ENCODE measurements at places on chromosomes 16 and 17.

GRCh38 chr16:29959293-29959692, 2.6 kb upstream of the TMEM219 start:
- no peak for DNase-seq

DNA sequence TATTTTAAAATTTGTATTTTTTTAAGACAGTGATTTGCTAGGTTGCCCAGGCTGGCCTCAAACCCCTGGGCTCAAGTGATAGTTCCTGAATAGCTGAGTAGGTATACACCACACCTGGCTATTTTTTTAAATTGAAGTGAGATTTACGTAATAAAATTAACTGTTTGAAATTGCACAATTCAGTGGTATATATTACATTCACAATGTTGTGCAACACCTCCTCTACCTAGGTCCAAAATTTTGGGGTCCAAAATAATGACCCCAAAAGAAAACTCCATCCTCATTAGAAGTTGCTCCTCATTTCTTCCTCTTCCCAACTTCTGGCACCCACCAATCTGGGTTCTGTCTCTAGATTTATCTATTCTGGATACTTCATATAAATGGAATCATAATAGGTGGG, 3.0 kb upstream of the SMARCD2 start:
- no peak for DNase-seq

DNA sequence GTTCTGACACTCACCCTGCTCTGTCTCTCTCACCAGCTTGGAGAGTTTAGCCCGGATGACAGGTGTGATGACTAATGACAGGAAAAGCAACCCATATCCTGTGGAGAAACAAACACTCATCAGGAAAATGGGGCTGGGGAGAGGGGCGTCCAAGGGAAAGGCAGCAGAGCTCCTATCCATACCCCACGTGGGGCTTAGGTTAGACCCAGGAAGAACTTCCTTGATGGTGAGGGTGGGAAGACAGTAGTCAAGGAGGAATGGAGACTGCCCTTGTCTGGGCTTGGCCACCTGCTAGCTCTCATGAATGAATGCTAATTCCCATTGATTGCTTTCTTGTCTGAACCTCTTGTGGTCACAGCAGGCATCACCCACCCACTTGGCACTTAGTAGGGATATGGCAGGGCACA, 3.8 kb downstream of the SLC46A1 start:
- peak; percentile 56 for DNase-seq

GRCh38 chr16:8660841-8661301, 13.5 kb upstream of the ABAT start:
- DNase-seq: peak; percentile 68

DNA sequence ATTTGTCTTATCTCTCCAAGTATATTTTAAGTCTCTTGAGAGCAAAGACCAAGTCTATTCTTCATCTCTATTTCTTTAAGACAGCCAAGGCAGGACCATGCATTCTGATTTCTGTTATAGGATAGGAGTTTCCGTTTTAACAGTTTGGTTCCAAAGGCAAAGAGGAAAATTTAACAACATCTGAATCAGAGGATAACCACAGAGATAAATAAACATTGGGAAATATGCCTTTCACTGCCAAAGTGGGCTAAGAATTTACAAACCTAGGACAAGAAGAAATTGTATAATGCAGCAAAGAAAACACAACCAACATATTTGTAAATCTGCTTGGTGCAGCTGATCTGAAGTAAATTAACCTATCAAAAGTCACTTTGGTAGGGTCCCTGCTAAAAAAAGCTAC, 37.7 kb downstream of the USP32 start:
- no peak for DNase-seq

DNA sequence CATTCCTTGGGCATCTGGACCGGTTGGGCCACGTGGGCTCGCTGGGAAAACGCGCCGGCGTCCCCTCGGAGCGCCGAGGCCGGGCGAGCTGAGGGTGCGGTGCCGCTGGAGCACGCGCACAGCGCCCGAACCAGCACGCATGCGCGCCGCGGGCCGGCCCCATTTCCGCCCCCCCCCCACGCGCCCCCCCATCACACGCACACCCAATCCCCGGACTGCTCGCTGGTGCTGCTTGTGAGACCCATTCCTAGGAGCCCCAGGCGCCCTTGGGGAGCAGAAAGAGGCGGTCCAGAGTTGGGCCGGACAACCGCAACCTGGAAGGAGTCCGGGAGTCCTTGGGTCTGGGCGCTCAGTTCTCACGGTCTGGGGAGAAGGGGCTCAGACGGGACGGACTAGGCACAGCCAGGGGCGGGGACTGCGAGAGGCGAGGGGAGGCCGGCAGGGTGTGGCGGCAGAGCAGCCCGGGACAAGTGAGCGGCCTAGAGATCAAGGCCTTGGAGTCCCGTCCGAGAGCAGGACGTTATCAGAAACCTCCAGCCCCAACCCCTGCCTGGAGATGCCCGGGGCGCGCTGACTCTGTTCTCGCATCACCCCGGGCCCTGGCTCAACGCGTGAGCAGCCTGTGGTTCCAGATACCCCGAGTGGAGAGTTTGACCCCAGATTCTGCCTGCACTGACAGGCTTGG, 6.0 kb upstream of the CBX8 start:
- DNase-seq: no peak

GRCh38 chr17:34171245-34171818, 83.8 kb upstream of the CCL2 start:
- peak; percentile 19 for DNase-seq

DNA sequence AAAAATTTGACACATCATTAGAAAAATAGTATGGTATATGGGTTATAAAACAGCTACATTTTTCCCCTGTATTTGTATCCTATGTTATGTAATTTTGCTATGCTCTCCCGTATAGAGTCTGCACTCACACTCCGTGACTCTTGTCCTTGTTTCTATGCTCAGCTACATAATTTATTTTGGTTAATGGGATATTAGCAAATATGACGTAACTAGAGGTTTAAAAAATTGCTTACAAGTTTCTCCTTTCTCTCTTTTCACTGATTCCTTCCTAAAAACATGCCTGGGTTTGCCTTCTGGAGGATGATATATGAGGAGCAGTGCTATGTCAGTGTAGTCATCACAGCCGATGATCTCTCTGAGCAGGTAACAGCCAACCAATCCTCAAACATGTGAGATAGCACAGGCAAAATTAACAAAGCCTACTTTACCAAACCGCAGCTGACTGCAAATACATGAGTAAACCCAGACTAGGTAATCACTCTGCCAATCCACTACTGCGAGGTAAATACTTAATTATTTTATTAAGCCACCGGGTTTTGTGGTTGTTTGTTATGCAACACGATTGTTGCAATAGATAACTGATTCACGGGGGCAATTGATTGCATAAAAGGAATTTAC, 126.9 kb downstream of the KIF2B start:
- no peak for DNase-seq

- no peak for DNase-seq
These were observed 36.6 kb downstream of the TIMM22 start for GRCh38 chr17:1033503-1033902.

DNA sequence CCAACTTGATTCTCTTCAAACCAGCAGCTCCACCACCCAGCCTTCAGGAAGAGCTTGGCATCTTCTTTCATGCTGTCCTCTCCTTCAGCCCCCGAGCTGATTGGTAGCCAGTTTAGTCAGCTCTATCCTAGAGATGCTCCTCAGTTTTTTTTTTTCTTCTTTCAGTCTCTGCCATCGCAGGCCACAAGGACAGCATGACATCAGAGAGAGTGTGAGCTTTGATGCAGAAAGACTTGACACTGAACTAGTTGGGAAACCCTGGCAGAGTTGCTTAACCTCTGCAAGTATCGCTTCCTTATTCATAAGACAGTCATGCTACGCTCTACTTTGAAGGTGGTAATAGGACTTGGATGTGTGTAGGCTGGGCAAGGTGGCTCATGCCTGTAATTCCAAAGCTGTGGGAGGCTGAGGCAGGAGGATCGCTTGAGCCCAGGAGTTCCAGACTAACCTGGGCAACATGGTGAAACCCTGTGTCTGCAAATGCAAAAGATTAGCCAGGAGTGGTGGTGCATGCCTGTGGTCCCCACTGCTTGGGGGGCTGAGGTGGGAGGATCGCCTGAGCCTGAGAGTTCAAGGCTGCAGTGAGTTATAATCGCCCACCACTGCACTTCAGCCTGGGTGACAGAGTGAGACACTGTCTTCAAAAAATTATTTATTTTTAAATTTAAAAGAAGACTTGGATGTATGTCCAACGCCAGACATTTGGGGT, 2.6 kb downstream of the CD300LB start:
- DNase-seq: no peak

DNA sequence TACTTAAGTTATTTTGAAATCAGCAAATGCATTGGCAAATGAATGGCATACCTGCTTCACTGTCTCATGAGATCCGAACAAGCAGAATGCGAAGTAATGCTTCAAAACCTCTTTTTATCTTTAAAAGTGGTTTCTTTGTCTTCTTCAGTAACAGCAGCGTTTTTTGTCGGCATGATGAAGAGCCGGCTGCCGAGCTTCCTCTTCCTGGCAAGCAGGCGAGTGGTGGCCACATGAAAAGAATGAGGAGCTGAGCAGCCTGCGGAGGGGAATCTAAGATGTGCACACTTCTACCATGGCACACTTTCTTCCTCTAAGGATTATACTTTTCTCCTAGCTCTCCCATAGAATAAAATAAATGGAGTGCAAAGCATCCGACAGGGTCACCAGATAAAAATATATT, 42.4 kb upstream of the AKTIP start:
- DNase-seq: no peak

DNA sequence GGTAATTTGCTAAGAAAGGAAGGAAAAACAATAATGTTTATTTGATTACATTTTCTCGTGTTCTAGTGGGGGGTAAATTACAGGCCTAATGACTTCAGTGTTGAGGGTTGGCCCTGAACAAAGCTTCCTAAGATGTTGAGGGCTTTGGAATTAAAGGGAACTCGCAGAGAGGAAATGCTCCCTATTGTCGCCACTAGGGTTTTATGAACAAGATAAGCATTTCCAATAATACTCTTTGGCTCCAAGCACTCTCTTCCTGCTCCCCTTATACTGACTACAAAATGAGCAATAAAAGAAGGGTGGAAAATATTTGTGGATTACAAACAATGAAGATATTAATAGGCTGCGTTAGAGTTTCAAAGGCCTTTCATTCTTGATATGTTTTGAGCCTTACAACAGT, 363.6 kb downstream of the HS3ST3B1 start:
- no peak for DNase-seq

DNA sequence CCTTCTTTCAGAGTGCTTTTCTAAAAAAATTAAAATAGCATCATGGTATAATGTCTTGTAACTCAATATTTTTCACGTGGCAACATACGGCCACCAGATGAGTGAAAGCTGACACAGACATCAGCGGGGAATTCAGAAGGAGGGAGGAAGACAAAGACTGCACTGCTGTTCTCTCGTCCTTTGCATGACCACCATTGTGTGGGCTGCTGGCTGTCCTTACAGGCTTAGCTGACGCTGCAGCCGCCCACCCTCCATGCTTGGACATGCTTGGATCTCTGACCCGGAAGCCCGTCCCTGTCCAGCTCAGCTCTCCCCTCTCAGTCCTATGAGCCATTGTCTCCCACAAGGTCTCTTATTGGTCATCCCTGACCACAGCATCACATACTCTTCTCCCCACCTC, 11.4 kb upstream of the MLYCD start:
- DNase-seq: no peak

- DNase-seq: no peak
These were observed 12.4 kb downstream of the METTL9 start for GRCh38 chr16:21611556-21612384.

- no peak for DNase-seq
These were observed 2.0 kb upstream of the TMEM92 start for GRCh38 chr17:50272246-50272645.

- DNase-seq: no peak
These were observed 37.3 kb upstream of the MRPS23 start for GRCh38 chr17:57887161-57887560.

DNA sequence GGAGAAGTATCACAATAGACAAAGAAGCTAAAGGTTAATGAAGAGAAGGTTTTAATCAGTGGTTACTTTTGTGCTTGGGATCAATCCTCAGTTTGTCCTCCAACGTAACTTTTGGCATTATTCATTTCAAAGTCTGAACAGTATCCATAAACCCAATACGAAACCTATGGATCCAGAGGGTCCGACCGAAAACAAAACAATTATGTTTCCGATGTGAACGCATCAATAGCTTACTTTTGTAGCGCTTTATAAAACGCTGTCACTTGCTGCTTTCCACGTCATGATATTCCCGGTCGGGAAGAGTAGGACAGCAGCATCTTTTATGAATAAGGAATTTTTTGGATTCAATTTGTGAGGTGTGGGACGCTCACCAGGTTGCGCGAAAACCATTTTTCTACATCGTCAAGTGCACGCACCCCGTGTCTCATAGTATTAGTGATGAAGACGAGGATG, 383.8 kb downstream of the ZFHX3 start:
- DNase-seq: no peak

- no peak for DNase-seq
These were observed 1.3 kb downstream of the ATF7IP2 start for GRCh38 chr16:10387188-10387617.

DNA sequence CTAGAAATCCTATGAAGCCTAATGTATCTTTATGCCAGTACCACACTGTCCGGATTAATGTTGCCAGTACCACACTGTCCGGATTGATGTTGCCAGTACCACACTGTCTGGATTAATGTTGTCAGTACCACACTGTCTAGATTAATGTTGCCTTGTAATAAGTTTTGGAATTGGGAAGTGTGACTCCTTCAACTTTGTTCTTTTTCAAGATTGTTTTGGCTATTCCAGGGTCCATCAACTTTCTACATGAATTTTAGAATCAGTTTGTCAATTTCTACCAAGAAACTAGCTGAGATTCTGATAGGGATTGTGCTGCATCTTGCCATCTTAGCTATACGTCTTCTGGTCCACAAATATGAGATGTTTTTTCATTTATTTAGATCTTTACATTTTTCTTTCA, 68.7 kb downstream of the TBX4 start:
- no peak for DNase-seq

DNA sequence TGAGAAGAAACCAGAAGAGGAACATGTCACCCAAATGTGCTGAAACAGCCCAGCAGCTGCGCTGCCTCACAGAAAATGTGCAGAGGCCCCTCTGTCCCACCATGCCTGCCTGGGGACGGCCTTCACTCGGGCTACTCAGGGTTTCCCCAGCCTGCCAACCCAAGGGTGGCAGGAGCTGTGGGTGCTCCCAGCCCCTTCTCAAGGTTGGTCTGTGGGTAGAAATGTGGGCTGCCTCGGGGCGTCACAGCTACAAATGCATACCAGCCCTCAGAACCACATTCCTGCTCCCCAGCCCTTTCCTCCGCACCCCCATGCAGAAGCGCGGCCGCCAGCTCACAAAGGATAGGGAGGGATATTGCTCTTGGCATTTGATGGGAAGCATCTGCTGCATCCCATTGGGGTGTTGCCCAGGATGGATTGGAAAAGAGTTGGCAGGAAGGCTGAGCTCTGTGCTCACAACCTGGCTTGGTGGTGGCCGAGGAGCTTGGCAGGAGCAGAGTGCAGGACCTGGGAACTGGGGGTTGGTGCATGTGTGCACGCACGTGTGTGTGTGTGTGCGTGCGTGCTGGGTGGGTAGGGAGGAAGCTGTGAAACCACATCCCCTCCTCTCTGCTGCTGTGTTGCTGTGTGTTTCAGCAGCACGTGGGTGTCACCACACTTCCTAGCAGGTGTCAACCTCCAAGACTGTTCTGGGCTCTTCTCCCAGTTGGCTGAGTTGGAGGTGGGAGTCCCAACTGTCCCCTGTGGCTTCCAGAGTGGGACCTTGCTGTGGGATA, 304.4 kb downstream of the SEC14L1 start:
- DNase-seq: no peak
